Heart left ventricle (tissue), 16 donors: ENCODE measurements at places on chromosomes 2 and 18. TPM values are rescaled to one million over a fixed set of nuclear protein-coding genes. Genes with fewer than 3 reads are reported as not detected.
A peak's percentile ranks its signal among the peaks of the same experiment; 100 is the strongest.

Gene MOGAT1
- 0.31 TPM for total RNA-seq

Gene GALR1
- not detected for total RNA-seq

Gene PLGLB2
- total RNA-seq = 1.6 TPM

Gene PLCD4
- total RNA-seq = 0.14 TPM

Gene TSPYL6
- not detected for total RNA-seq

Gene CKAP2L
- total RNA-seq = 0.19 TPM

Gene C2orf80
- not detected for total RNA-seq

GRCh38 chr18:68642003-68642402 lies 72.9 kb downstream of the TMX3 start:
- DNase-seq = no peak

DNA sequence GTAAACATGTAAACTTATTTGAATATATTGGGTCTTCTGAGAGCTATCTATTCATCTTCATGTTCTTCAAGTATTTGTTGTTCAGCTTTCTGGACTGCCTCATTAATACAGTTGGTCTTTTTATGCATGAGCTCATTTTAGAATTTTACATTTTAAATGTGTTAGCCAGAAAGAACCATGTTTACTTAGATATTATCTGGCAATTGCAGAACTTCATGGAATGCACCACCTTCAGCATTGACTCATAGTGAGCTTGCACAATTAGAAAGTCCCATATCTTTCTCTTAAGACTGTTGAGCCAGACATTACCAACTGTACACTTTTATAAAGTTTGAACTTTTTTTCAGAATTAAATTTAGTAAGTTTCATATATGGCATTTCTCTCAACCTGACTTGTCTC lies 536.7 kb downstream of the RIT2 start:
- no peak for DNase-seq

- DNase-seq = no peak
Measured at GRCh38 chr2:52192656-52193055, 1160.7 kb upstream of the NRXN1 start.

- DNase-seq = no peak
Measured at GRCh38 chr18:35775887-35776286, 194.3 kb downstream of the GALNT1 start.

DNA sequence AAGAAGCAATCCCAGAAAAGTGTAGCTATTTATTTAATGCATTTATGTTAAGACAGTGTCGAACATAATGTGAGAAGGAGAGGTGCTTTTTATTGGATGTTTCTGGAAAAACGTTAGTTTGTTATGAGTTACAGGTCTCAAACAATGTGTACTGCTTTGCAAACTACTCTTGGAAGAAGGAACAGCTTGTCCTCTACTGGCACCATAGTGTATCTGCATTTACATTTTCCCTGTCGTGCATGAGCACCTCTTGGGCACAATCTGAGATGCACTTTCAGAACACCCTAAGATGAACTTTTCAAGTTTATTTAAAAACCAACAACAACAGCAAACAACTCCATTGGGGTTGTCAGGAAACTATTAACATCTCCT lies 22.8 kb downstream of the CCNYL1 start:
- no peak for DNase-seq

DNA sequence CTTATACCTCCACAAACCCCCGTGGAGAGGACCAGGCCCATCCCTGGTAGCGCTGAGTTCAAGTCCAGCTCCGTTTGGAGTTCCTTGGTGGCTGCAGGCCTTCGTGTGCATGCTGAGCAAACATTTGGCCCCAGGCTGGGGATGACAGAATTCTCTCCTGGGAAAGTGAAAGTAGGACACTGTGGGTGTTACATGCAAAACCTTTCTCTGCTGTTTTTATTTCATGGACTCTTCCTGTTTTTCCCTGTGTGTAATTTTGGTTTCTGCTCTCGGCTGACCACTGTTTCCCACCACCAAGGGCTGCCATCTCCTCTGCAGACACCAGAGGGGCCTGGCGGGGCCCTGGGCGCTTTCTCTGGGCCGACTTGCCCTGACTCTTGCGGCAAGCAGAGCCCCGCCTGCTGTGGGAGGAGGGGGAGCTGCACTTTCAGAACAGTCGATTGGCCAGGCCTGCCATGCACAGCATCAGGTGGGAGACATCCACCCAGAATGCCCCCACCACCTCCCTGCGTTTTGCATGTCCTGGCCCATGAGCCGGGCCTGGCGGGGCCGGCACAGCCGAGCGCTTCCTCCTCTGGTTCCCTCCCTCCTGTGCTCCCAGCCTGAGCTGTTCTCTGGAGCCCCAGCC lies 102.4 kb downstream of the CABLES1 start:
- DNase-seq = peak; percentile 52

- no peak for DNase-seq
Measured at GRCh38 chr18:11850821-11851145, 430 bp upstream of the CHMP1B start.

DNA sequence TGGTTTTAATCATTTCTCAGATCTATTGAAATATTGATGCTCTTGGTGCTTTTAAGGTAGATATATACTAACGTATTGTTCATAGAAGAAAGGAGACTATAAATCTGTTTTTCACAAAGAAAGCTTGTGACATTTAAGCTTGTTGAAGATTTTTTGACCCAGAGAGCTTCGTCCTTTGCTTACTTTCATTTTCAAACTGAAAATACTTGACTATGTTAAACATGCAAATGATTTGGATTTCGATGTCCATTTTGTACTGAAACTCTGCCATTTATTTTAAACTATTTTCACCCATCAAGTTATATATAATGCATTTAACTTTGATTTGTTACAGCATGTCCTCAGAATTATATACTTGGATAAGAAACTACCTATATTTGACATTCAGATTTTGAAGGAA lies 85.2 kb downstream of the SLC4A10 start:
- DNase-seq = no peak

DNA sequence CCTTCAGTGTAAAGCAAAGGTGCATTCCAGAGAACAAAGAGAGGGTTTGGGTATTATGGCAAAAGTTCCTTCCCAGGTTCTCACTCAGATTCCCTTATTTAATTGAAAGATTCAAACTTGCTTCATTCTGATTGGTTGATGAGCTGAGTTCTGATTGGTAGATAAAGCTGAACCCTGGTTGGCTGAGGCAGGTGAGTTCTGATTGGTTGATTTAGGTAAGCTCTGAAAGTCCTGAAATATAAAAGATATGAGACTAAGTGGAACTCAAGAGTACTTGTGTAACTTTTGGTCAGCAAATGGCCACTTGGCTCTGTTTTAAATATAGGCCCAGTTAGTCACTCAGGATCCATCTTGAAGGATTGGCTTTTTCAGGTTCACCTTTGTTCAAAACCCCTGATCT lies 99.8 kb upstream of the FBXO11 start:
- no peak for DNase-seq

DNA sequence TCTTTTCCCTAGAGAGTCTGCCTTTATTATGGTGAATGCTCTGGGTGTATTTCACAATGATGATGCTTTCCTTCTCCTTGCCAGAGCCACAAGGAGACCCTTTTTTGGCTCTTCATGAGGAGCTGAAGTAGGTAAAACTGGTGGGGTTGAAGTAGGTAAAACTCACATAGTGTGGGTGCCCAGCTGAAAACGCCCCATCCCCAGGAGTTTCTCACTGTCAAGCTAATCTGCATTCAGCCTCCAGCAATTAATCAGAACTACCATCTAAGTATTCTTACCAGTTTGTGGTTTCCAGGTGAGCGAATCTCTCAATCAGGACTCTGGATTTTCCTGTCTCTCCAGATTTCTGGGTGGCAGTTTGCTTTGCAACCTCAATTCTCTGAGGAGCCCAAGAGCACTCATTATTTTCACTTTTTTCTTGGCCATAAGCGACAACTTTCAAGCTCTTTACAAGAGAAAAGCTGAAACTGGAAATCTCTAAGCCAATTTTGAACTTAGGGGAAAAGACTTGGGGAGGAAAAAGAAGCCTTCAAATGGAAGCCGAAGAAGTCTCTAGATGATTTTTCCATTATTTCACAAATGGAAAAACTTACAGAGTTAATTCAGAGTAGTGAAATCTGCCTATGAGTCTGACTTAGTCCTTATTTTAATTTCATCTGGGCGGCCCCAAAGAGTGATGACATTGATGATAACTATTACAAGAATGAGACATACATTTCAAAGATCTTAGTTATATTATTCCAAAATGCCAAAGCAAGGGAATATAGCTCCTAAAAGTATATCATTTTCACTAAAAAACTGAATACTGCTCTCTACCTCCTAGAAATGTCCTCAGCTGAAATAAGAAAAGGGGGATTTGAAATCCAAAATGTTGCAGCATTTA lies 121.4 kb upstream of the MAP3K20 start:
- DNase-seq = no peak

DNA sequence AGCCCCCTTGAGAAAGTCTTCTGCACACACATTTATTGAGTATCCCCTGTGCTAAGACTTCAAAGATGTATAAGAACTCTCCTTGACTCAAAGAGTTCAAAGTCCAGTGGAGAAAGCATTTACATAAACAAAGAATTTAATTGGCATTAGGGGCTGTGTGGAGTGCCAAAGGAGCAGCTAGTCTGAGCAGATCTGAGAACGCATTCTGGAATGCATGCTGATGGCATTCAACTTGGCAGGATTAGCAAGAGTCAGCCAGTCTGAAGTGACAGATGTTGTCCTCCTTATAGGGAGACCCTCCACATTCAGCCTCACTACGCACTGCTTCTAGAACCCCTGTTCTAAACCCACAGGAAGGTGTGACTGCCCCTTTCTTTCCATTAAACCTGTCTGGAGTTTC lies 191.5 kb downstream of the RAD51AP2 start:
- DNase-seq = no peak

DNA sequence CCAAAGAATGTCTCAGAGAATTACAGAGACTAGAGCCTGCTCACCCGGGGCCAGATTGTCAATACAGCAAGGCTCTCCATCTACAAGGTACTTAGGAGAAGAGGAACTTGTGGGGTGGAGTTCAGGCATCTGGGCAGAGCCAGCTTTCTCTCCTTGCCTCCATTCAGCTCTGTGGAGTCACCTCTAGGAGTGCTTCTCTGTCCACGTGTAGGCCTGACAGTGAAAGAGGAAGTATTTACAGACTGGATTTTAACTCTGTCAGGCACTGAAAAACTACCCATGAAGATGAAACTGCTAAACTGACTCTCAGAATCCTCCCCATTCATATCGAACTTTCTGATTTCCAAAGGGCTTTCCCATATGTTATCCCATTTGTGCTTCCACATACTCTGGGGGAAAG lies 315.6 kb downstream of the SETBP1 start:
- no peak for DNase-seq

- DNase-seq = no peak
Measured at GRCh38 chr2:176193048-176193447, 4.6 kb downstream of the HOXD1 start.

DNA sequence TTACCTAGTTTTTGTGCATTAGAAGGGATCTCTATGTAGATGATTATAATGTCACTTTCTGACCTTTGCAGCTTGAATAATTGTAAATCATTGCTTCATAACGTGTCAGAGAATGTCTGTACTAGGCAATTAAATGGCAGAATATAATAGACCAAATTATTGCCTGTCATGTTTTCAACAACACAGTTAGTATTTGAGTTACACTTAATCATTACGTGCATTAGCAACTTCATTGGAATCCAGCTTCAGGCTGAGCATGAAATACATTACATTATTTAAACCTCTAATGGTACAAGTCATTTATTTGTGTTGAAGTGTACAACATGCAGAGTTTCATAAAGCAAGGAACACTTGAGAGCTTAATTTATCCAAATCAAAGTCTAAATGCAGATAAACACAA lies 48.0 kb downstream of the ZNF407 start:
- no peak for DNase-seq

- no peak for DNase-seq
Measured at GRCh38 chr18:77262643-77263465, 13.2 kb downstream of the GALR1 start.

- no peak for DNase-seq
Measured at GRCh38 chr2:102367331-102367971, 11.9 kb downstream of the IL18R1 start.

- DNase-seq = no peak
Measured at GRCh38 chr2:145460112-145460511, 940.2 kb upstream of the ZEB2 start.

DNA sequence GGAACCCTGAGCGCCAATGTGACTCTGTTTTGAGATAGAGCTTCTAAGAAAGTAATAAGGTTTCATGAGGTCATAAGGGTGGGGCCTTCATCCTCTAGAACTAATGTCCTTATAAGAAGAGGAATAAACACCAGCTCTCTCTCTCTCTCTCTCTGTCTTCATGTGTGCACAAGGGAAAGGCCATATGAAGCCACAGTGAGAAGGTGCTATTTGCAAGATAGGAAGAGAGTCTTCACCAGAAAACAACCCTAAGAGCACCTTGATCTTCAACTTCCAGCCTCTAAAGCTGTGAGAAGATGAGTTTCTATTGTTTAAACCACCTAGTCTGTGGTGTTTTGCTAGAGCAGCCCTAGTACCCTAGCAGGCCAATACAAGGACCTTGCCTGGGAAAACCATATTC lies 55.8 kb downstream of the DOCK10 start:
- no peak for DNase-seq

DNA sequence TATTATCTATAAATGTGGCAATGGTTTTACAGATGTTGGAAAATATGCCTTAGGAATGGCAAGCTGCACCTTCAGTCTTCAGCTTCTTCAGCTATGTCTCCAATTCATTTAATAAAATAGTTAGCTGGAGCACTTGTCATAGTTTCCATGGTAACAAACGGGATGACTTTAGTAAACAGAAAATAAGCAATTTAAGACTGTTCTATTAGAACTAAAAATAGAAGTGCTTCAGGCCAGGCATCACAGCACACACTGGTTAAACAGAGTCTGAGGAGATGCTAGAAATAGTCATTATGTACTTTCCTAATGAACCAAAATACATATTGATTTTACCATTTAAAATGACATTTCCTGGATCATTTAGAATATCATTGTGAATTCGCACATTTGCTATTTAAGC lies 195.0 kb downstream of the GCA start:
- no peak for DNase-seq

DNA sequence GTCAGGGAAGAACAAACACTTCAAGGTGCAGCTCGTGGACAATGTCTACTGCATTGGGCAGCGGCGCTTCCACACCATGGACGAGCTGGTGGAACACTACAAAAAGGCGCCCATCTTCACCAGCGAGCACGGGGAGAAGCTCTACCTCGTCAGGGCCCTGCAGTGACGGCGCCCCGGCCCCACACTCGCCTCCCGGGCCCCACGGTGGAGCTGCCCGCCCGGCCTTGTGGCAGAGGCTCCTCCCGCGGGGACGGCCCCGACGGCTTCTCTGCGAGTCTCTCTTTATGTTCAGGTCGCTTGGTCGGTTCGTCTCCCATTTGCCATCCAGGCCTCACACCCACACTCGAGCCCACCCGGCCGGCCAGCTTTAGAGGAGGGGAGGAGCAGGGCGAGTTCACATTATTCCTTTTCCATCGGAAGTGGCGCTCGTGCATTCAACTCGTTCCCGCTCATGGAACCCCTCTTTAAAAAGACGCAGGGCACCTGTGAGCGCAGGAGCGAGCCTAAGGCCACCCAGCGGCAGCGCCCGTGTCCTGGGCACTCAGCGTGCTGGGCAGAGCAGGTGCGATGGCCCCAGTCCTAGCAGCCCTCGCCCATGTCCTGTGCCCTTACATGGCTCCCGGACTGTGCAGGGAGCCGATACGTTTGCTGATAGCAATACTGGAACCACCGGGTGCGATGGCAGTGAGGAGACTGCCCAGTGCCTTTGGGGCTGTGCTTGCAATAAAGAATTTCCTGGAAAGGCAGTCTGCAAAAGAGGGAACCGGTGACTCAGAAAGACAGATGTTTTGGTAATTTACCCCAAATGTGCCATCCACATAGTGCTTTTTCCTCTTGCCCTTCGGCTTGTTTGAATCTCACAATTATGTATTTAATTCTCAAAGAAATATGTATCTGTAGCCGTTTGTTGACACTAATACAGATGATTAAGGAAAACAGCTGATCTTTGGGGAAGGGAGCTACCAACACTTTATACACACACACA lies 148.6 kb downstream of the NCK2 start:
- no peak for DNase-seq
